ENCODE measurements at places on chromosomes 3 and 15.

DNA sequence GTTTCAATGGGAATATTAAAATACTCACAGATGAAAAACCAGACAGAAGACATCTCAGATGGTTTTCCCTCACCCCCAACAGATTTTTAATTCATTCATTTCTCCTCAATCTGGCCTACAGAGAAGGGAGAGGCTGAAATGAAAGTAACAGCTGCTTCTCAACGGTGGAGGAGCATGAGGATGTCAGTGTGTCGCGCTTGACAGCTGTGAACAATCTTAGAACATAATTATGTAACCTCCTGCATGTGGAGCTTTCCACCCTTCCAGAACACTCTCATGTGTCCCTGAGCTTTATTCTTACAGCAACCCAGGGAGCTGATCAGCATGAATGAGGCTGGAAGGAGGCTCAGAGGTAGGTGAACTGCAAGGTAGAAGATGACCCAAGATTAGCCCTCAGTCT lies 52.7 kb downstream of the MB21D2 start:
- no peaks in the 10 kb centered on the region for H3K4me1 ChIP-seq
- no peaks in the 10 kb centered on the region for H3K27me3 ChIP-seq
- no peak for DNase-seq
- H3K36me3 ChIP-seq = no peaks in the 10 kb centered on the region
- H3K4me3 ChIP-seq = no peak overlapping the region

DNA sequence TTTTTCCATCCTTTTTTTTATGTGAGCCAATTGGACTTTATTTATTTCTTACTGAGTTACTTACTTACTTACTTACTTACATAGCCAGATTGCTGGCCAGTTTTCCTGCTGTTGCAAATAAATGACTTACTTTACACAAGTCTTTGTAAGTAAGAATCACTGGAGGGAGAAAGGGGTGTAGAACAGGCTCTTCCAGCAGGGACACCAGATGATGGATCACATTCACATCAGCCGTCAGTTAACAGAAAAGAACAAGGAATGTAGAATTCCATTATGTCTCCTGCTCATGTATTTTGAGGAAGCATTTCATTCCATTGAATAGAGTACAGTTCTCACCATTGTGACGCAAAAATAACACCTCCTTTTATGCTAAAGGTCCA lies 188.6 kb downstream of the FNDC3B start:
- H3K36me3 ChIP-seq = peaks cover 20% of the 10 kb centered on the region
- H3K4me1 ChIP-seq = no peaks in the 10 kb centered on the region
- peaks cover 3% of the 10 kb centered on the region for H3K27me3 ChIP-seq
- H3K27ac ChIP-seq = no peak overlapping the region
- DNase-seq = no peak

GRCh38 chr3:144033240-144033589 lies 61.6 kb downstream of the DIPK2A start:
- H3K27me3 ChIP-seq = no peaks in the 10 kb centered on the region
- H3K36me3 ChIP-seq = no peaks in the 10 kb centered on the region
- H3K27ac ChIP-seq = no peak overlapping the region
- no peak overlapping the region for H3K4me3 ChIP-seq
- no peak for DNase-seq
- H3K4me1 ChIP-seq = peaks cover 20% of the 10 kb centered on the region

DNA sequence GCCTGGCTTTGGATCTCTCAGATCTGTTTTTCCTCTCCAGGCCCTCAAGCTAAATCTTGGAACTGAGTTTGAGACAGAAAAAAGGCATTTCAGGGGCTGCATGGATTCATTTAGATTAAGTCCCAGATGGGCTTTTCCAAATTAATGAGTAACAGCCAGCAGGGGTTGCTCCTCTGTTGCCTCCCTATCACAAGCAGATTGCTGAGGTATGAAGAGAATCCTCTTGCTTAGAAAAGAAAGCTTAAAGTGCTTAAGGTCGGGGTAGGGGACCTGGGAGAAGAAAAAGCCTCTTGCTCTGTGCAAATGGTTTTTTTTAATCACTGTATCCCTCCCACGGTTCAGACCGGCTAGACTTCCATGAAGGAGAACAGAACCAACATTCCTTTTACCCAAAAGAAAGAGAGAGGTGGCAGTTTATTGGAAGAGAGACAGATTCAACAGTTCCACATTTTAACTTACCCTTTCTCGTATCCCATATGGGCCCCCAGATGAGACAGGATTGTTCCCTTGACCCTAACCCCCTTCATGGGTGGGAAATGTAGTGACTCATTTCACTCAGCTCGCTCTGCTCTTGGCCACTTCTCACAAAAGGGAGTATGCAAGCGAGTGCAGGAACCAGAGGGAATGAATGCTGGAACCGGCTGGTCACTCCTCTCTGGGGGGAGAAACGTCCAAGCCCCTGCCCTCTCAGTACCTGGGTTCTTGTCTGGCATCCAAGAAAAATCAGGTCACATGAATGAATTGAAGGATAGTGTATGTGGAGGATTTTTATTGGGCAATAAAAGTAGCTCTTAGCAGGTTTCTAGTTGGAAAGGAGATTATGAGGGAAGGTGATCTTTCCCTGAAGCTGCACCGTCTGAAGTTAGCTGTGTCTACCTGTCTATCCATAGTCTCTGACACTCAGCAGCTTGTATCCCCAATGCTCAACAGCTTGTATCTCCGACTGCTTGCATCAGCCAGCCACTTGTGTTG lies 745.2 kb downstream of the SI start:
- no peak overlapping the region for H3K27ac ChIP-seq
- H3K4me3 ChIP-seq = no peak overlapping the region

DNA sequence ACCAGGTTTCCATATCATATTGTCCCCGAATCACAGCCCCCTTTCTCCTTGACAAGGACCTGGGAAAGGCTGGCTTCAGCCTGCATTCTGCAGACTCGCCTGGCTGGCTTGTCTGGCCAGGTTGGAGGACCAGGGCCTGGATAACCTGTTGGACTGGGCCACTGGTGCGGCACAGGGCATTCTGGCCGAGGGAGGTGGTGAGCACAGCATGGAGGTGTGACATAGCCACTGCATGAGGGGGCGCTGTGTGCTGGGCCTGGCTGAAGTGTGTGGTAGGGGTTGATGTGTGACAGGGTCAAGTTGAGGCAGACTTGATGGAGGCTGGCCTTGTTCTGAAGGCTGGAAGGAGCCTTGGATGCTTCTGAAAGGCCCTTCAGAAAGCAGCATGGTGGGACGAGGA lies 2.9 kb downstream of the ESYT3 start:
- H3K4me3 ChIP-seq = no peak overlapping the region
- DNase-seq = no peak
- H3K4me1 ChIP-seq = peaks cover 15% of the 10 kb centered on the region
- H3K36me3 ChIP-seq = no peaks in the 10 kb centered on the region
- H3K27me3 ChIP-seq = peaks cover 65% of the 10 kb centered on the region

DNA sequence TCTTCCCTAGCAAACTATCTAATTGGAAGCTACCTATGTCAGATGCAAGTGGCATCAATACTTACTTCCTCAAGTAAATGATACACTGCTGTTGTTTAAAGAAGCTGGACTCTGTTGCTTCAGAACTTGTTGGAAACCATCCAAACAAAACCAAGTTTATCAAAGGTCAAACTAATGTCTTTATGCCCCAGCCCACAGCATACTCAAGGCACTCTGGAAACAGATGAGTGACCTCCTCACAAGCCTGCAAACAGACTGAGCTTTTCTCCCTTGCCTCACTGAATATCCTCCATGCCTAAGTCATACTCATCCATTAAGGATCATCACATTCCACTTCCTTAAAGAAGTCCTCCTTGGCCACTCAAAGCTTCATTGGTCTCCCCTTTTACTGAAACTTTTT lies 107.4 kb upstream of the ACP3 start:
- no peaks in the 10 kb centered on the region for H3K36me3 ChIP-seq
- peaks cover 21% of the 10 kb centered on the region for H3K27me3 ChIP-seq
- no peak for DNase-seq
- no peaks in the 10 kb centered on the region for H3K4me1 ChIP-seq
- H3K4me3 ChIP-seq = no peak overlapping the region

- DNase-seq = no peak
- H3K4me1 ChIP-seq = peaks cover 5% of the 10 kb centered on the region
- peaks cover 8% of the 10 kb centered on the region for H3K36me3 ChIP-seq
- H3K4me3 ChIP-seq = no peak overlapping the region
- H3K27ac ChIP-seq = no peak overlapping the region
- H3K27me3 ChIP-seq = no peaks in the 10 kb centered on the region
Measured at GRCh38 chr3:172669021-172669420, 41.8 kb downstream of the NCEH1 start.

- H3K27ac ChIP-seq = no peak overlapping the region
- H3K4me1 ChIP-seq = no peaks in the 10 kb centered on the region
- no peaks in the 10 kb centered on the region for H3K36me3 ChIP-seq
- no peaks in the 10 kb centered on the region for H3K27me3 ChIP-seq
- no peak for DNase-seq
Measured at GRCh38 chr3:189824629-189825312, 193.6 kb downstream of the TP63 start.

DNA sequence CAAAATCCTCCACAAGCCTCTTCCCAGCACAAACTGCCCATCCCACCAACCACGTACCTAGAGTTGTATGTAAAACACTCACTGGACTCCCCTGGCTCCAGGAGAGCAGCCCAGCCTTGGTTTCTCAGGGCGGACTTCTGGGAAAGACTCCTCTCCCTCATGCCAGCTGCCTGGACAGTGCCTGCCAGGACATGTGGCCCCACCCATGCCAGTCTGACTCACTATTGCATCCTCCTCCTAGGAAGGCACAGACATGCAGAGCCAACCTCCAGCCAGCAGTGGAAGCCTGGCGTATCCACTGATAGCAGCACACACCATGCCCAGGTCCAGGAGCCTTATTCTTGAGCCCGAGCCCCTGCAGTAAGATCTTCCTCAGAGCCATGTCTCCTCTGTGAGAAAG lies 8.6 kb downstream of the PKM start:
- H3K36me3 ChIP-seq = peaks cover 84% of the 10 kb centered on the region
- H3K4me1 ChIP-seq = peaks cover 82% of the 10 kb centered on the region
- peak overlapping the region; percentile 49 for H3K27ac ChIP-seq

DNA sequence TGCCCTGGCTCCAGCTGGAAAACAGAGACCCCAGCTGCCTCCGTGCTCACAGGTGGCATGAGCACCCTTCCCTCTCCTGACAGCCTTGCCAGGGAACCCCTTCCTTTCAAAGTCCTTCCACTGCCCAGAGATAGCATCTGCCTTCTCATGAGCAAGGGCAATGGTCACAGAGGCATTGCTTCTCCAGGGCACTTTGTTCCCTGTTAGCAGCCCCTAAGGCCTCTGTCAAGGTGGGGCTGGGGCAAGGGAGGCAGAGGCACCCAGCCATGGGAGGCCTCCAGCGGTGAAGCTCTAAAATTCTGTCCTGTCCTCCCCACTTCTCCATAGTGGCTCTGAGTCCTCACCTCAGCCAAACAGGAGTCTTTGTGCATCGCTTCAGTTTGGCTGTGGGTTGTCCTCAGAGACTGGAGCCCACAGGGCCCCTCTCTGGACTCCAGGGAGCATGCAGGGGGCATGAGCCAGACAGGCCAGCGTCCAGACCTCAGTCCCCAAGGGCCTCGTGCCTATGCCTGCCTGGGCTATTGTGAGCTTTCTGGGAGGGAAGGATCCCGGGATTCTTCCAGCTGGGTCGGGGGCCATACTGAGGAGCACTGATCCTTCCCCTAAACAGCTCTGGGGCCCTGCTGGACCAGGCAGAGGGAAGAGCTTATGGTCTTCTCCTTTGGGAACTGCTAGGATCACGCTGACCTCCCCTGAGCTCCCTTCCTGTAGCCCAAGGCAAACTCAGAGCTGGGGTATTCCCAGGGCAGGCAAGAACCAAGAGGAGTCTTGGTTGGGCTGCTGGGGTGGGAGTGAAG lies 106.6 kb downstream of the DNAJB8 start:
- no peaks in the 10 kb centered on the region for H3K4me1 ChIP-seq
- H3K36me3 ChIP-seq = peaks cover 54% of the 10 kb centered on the region
- H3K4me3 ChIP-seq = no peak overlapping the region
- no peak for DNase-seq
- no peak overlapping the region for H3K27ac ChIP-seq

DNA sequence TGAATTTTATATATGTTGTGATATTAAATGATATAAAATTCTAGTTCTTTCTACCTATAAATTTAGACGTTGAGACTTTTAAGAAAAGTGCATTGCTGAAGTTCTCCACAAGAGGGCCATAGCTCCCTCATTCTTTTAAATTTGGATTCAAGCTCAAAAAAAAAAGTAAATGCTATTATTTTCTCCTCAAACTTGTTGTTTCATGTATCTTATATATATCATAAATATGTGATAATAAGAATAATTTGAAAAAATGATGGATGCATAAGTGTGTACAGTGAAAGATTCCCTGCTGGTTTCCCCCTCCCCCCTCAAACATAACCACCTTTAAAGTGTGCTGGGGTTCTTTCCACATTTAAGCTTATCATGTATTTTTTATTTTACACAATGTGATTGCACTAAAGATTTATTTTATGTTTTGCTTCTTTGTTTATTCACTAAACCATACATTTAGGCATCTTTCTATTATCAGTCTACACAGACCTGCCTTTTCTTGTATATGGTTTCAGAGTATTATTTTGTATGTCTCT lies 769.4 kb upstream of the GOLIM4 start:
- H3K27ac ChIP-seq = no peak overlapping the region
- H3K4me3 ChIP-seq = no peak overlapping the region
- H3K27me3 ChIP-seq = no peaks in the 10 kb centered on the region
- no peaks in the 10 kb centered on the region for H3K4me1 ChIP-seq

- no peaks in the 10 kb centered on the region for H3K36me3 ChIP-seq
- H3K27me3 ChIP-seq = no peaks in the 10 kb centered on the region
- H3K4me3 ChIP-seq = no peak overlapping the region
- H3K4me1 ChIP-seq = peaks cover 1% of the 10 kb centered on the region
- DNase-seq = no peak
Measured at GRCh38 chr15:31069360-31070000, 32.0 kb downstream of the TRPM1 start.

GRCh38 chr3:134552784-134553183 lies 66.9 kb downstream of the CEP63 start:
- no peak for DNase-seq
- H3K27ac ChIP-seq = no peak overlapping the region
- H3K4me3 ChIP-seq = no peak overlapping the region
- no peaks in the 10 kb centered on the region for H3K27me3 ChIP-seq

GRCh38 chr3:186939536-186939935 lies 9.2 kb downstream of the ST6GAL1 start:
- DNase-seq = no peak
- H3K36me3 ChIP-seq = peaks cover 25% of the 10 kb centered on the region
- no peak overlapping the region for H3K4me3 ChIP-seq
- peak overlapping the region; percentile 47 for H3K27ac ChIP-seq
- peaks cover 66% of the 10 kb centered on the region for H3K4me1 ChIP-seq
- no peaks in the 10 kb centered on the region for H3K27me3 ChIP-seq

- H3K27ac ChIP-seq = no peak overlapping the region
- peaks cover 9% of the 10 kb centered on the region for H3K36me3 ChIP-seq
- no peak overlapping the region for H3K4me3 ChIP-seq
- H3K27me3 ChIP-seq = no peaks in the 10 kb centered on the region
- peak; percentile 79 for DNase-seq
Measured at GRCh38 chr3:187748050-187748481, 2.8 kb upstream of the BCL6 start.

Measured in stimulated activated naive B cell treated with anti-CD40 and anti-IgM and Interleukin-4, amounts not matched to agents 10 μg/mL and 1 μg/mL and 100 μg/mL, for 72 hours (primary cell).